ENCODE measurements at places on chromosomes 4 and X.

- no peak for DNase-seq
Observed at GRCh38 chr4:1465173-1466033, 59.2 kb upstream of the NKX1-1 start.

GRCh38 chr4:113106108-113106507, 56.7 kb downstream of the ANK2 start:
- DNase-seq, result no peak

GRCh38 chr4:2950221-2950989, 12.8 kb downstream of the NOP14 start:
- no peak for DNase-seq

- no peak for DNase-seq
Observed at GRCh38 chr4:147042046-147042445, 96.4 kb upstream of the TTC29 start.

DNA sequence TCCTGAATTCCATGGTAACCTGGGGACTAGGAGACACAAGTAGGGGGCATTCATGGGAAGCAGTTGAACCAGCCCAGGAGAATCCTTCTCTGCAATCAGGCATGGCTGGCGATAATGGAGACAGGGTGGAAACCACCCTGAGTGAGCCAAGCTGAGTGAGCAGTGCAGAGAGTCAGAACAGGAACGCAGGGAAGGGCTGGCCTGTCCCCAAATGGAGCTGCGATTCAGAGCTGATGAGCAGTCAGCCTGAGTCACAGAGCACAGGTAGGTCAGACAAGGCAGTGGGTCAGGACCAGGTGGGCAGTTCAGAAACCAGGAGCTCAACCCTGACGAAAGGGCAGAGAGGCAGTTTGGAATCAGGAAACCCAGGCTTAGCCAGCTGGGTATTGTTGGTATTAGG, 129.0 kb downstream of the BTC start:
- no peak for DNase-seq

DNA sequence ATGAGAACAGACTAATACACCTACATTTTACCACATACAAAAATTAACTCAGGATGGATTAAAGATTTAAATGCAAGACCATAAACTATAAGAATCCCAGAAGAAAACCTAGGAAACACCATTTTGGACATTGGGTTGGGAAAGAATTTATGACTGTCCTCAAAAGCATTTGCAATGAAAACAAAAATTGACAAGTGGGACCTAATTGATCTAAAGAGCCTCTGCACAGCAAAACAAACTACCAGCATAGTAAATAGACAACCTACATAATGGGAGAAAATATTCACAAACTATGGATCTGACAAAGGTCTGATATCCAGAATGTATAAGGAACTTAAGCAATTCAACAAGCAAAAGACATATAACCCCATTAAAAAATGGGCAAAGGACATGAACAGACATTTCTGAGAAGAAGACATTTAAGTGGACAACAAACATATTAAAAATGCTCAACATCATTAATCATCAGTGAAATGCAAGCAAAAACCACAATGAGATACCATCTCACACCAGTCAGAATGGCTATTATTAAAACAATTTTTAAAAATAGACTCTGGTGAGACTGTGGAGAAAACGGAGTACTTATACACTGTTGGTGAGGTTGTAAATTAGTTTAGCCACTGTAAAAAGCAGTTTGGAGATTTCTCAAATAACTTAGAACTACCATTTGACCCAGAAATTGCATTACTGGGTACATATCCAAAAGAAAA, 221.7 kb upstream of the DIPK2B start:
- no peak for DNase-seq

DNA sequence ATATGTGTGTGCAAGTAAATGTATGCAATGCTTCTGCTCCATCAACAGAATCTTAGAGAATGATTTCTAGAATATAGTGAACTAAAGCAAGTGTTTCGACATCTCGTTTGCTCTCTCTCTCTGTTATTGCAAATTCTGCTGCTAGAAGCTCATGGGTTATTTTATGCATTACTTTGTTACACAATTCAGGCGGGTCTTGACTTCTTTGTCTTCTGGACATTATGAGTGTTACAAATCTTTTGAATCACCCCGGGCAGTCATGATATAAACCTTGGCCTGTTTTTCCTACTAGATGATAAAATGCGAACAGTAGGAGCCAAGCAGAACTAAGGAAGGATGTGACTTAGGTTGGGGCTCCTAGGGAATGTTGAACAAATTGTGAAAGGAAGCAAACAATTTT, 166.4 kb upstream of the SFRP2 start:
- DNase-seq, result no peak

- no peak for DNase-seq
Observed at GRCh38 chrX:133249266-133250058, 31.3 kb upstream of the TFDP3 start.

DNA sequence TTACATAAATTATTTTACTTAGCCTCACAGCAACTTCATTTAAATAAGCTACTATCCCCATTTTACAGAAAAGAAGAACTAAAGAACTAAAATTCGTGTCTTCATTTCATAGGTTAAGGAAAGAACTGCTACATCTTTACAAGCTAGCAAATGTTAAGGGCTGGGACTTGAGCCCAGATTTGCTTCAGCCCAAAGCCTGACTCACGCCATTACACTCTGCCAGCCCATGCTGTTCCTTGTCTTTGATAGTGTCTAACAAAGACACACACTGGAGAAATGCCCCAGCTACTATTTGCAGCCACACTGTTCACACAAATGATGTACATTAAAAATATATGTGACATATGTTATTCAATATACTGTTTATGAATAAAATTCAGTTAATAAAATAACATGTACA, 29.0 kb upstream of the ERVMER34-1 start:
- no peak for DNase-seq

- no peak for DNase-seq
Observed at GRCh38 chrX:20221902-20222301, 44.8 kb downstream of the RPS6KA3 start.

DNA sequence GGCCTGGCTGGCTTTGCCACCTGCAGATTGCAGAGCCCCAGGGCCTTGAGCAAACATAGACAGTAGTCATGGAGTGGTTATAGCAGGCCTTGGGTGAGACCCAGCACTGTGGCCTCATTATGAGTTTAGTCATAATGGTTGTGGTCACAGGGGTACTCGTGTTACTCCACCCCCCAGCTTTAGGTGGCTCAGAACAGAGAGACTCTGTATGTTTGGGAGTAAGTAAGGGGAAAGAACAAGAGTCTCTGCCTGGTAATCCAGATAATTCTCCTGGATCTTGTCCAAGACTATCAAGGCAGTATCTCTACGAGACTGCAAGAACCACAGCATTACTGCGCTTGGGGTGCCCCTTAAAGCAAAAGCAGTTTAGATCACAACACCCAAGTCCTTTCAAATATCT, 62.3 kb upstream of the SCRG1 start:
- no peak for DNase-seq

DNA sequence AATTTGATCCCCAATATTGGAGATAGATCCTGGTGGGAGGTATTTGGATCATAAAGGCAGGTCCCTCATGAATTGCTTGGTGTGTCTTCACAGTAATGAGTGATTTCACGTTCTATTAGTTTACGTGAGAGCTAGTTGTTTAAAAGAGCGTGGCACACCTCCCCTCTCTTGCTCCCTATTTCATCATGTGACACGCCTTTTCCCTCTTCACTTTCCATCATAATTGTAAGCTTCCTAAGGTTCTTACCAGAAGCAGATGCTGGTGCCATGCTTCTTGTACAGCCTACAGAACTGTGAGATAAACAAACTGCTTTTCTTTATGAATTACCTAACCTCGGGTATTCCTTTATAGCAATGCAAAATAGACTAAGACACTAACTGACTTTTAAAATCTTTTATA, 34.0 kb upstream of the FMR1 start:
- no peak for DNase-seq

DNA sequence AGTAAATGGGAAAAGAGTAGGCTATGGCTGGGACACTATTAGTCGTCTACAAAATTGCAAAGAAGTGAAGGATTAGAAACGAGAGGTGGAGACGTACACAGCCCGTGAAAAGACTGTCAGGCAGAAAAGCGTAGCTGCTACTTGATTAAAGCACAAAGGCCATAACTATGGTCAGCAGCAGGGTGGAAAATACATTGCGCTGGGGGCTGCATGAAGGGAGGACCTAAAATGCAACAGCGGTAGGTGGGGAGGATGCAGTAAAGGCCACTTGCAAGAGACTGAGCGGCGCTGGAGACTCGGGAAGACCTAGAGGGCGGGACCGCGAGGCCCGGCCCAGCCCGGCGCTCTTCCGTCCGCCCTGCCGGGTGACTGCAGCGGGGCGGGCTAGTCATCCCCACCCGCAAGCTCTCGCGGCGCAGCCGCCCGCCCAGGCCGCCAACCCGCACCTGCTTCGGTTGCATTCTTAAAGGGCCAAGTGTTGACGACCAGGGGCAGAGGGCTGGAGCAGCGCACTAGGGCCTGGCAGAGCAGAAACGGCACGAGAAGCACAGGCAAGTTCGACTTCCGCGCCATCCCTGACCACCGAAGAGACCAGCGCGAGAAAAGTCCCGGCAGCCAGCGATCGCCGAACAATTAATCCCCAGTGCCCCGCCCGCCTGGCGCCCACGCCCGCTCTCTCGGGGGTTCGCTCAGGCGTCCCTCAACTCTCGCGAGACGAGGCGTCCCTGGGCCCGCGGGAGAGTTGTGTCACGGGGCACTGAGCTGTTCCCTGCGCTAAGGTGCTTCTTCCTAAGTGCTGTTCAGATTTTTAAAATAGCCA, at the start of gene AGA:
Gene AGA (minus strand): TSS at position 635 of the 820 bp plus-strand sequence. CDS start 62 bp downstream, at position 573.
- peak; percentile 94 for DNase-seq

DNA sequence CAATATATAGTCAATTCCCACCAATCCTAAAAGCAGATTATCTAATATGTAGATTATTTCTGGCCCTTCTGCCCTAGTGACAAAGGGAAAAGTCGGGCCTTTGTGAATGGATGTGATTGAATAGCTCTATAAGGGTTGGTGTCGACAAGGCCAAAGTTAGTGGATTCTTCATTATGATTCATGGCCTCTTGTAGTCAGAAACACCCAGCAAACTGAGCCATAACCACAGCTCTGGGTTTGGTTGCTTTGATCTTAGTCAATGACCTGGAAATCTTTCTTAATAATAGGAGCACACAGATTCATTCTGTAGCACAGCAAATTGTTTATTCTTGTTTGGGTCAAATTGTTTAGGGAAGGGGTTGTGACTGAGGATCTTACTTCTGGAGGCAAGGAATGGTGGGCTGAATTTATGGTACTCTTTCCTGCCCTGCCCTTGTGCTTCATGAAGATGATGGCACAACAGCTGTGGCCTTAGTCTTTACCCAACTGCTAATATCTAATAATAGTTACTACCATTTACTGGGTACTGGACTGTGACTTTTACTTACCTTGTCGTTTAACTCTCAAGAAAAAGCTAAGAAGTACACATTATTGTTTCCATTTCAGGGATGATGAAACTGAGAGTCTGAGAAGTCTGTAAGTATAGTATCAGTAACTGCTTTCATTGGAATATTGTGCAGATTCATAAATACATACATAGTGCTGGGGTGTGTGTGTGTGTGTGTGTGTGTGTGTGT, 74.0 kb downstream of the AFF2 start:
- DNase-seq, result no peak

DNA sequence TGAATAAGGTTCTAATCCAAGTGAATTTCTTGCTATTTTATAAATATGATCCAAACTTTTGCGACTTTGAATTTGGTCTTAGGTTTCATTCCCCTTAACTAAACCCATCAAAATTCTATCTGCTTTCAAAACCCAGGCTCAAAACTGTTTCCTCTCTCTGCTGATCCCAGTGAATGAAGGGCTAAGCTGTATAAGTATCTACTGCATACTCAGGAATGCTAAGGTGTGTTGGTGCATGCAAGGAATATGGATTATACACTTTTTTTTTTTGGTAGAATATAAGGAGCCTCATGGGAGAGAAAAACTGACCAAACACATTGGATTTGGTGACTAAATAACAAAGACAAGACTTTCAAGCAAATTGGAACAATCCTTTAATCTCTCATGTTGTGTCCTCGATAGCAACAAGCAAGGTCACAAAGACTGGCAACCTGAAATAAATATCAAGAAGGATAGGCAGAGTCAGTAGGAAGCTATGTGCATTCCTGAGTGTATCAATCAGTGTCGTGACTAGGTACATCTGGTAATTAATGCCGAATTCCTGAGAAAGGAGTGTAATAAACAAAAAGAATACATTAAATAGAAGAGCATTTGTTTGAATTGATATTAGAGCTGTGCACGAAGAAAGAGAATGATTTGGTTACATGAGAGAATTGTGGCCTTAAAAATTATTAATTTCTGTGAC, 74.3 kb upstream of the KCTD8 start:
- DNase-seq, result no peak

- DNase-seq, result no peak
Observed at GRCh38 chrX:133854290-133854689, 131.1 kb downstream of the GPC3 start.

DNA sequence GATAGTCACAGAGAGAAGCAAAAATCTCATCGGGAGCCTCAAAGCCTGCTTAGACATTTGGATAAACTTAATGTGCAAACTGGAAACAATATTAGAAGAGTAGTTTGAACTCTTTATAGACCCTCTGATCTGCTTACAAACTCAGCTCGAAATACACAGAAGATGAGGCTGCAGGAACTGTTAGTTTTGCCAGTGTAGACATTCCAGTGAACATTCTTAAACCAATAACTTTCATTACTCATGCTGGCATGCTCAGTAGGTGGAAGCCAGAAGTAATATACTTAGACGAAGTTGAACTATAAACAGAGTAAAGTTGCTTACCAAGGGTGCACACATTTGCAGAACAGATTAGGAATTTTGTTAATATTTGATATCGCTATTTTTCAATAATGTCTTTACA, 303.5 kb downstream of the ANKRD50 start:
- no peak for DNase-seq

GRCh38 chr4:15482842-15483241, 13.2 kb downstream of the CC2D2A start:
- no peak for DNase-seq

GRCh38 chr4:1092026-1092982, 21.1 kb downstream of the RNF212 start:
- DNase-seq, result no peak

DNA sequence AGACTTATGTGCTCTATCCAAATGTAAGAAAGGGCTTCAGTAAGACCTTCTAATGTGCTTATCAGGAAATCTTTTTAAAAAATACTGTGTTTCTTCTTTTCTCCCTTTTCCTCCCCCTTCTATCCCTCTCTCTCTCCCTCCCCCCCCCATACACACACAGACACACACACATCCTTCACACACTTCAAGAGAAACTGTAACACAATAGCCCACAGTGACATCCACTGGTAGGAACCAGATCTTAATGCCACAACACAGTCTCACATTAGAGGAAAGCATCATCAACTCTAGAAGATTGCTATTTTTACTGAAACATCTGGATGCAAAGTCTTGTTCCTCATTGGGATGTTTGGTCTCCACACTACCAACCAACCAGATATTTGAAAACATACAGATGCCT, 4.6 kb downstream of the PCDH19 start:
- no peak for DNase-seq

- DNase-seq, result no peak
Observed at GRCh38 chrX:71053217-71053621, 14.9 kb downstream of the SNX12 start.

GRCh38 chr4:101667348-101667747, 123.2 kb upstream of the BANK1 start:
- DNase-seq, result no peak

Measured in stimulated activated CD8-positive, alpha-beta memory T cell treated with anti-CD3 and anti-CD28 coated beads, Interleukin-12 subunit alpha, Interleukin-12 subunit beta, amount 100 ng/mL, for 1 hour (primary cell).